WTC11 (cell line): ENCODE measurements at places on chromosomes 4 and X.
A peak's percentile ranks its signal among the peaks of the same experiment; 100 is the strongest.

- DNase-seq = no peak
Measured at GRCh38 chr4:129901205-129901604, 805.3 kb downstream of the C4orf33 start.

DNA sequence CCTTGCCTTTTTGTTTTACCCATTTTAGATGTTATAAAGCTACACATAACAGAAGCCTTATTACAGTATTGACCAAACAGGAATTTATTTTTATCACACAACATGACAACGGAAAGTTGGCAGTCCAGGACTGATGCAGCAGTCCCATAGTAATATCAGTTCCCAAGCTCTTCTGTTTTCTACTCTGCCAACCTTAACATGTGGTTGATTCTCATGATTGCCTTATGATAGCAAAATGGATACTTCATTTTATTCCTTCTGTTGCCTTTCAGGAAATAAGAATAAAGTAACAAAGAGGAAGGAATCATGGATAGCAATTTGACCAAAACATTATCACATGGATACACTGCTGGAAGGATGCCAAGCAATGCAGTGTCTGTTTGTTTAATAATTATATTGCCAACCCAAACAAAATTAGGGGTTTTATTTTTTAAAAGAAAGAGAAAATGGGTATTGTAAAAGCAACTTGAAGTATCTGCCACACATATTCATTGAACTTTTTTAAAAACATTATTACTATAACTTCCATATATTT, 275.7 kb downstream of the STPG2 start:
- DNase-seq = no peak

DNA sequence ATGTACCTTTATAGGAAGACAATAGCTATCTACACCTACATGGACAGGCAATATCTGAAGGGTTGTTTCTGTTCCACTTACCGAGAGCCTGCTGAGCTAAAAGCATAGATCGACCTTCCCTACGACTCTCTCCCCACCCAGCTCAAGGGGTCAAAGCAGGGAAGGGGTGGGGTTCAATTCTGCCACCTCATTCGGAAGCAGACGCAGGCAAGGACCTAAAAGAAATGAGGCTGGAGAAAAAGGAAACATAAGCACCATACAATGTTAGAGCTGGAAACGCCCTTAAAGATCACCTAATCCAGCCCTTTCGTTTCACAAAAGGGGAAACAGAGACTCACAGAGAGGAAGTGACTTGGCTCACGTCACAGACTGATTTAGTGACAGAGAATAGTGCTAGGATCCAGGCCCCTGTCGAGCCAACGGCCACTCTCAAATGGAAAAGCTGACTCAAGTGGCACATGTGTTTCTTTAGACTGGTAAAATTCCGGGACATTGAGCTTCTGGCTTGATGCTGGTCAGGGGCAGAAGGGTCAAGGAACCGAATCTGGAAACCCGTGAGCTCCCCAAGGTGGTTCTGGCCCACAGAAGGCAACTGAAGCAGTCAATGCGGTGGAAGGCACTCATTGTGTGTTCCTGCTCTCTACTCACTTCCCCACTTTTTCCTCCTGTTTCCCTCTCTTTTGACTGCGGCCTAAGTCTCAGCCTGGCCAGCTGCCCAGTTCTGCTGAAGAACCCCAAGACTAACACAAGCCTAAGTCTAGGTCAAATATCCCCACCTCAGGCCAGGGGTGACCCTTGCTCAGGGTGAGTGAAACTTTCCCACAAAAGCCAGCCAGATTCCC, 7.5 kb downstream of the SEPTIN6 start:
- no peak for DNase-seq

GRCh38 chrX:133677123-133678063, 262.1 kb upstream of the GPC4 start:
- DNase-seq = no peak

DNA sequence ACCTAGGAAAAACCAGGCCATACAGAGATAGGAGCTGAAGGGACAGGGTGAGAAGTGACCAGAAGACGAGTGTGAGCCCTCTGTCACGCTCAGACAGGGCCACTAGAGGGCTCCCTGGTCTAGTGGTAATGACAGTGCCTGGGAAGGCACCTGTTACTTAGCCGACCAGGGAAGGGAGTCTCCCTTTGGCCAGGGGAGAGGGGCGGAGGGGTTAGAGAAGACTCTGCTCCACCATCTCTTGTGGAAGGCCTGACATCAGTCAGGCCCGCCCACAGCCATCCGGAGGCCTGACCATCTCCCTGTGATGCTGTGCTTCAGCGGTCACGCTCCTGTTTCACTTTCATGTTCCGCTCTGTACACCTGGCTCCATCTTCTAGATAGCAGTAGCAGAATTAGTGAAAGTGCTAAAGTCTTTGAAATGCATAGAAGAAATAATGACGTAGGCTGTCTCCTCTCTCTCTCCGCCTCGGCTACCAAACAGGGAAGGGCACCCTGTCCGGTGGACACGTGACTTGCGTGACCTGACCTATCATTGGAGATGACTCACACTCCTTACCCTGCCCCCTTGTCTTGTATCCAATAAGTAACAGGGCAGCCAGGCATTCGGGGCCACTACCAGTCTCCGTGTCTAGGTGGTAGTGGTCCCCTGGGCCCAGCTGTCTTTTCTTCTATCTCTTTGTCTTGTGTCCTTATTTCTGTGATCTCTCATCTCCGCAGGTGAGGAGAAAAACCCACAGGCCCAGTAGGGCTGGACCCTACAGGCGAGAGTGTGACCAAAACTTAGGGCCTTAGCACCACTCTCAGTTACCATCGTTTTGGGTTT, 26.7 kb downstream of the HTT-AS start:
- DNase-seq = peak; percentile 87

- no peak for DNase-seq
Measured at GRCh38 chr4:102399021-102399420, 53.7 kb upstream of the SLC39A8 start.

DNA sequence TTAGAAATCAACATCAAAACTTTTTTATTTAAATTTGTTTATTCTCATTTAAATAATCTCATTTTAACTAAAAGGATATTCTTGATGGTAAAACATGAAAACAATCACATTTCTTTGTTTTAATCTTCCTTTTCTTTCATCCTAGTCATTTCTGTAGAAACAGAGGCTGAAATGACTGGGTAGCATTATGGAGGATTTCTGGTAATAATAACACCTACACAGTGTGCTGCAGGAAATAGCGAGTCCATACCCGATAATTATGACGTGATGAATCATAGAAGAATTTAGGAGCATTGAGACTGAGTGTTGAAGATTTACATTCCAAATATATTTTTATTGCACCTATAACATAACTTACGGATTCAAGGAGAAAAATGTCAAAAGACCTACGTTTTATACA, 31.4 kb upstream of the BBS12 start:
- DNase-seq = no peak

GRCh38 chr4:14196131-14196530, 568.6 kb upstream of the BOD1L1 start:
- peak; percentile 71 for DNase-seq

DNA sequence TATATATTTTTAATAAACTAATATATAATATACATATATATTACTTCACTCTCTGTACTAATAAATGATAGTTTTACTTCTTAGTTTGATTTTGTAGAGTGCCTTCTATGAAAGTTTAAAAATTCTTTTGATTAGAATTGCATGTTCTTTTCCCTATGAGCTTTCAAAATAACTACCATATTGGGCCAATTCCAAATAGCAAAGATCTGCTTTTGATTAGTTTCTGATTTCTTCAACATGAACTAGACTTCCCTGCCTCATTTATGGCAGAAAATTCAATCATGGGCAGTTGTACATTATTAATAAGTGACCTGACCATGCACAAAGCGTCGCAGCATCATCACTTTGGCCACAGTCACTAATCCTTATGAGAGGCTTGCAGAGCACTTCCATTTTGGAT, 48.9 kb upstream of the TEX13A start:
- DNase-seq = no peak

GRCh38 chr4:100147198-100147597, 43.1 kb downstream of the DDIT4L start:
- DNase-seq = no peak

DNA sequence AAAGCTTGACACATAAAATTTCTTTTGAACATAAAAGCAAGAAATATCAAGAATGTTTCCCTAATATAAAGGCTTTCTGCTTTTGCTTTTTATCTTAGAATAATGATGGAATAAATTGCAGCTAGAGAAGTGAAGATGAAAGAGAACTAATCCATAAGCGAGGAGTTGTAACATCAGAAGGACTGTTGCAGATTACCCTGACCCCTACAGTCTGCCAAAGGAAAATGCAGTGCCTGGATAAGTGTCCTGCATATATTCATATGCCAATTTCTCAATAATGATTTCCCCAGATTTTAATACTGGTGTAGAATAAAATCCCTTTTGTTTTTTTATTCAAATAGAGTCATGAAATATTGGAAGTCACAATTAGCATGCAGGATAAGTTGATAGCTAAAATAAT, 115.9 kb downstream of the MAGEC2 start:
- no peak for DNase-seq

GRCh38 chr4:141810712-141811375, 174.5 kb downstream of the IL15 start:
- DNase-seq = no peak

- peak; percentile 50 for DNase-seq
Measured at GRCh38 chrX:17788439-17788838, 51.1 kb downstream of the SCML1 start.

DNA sequence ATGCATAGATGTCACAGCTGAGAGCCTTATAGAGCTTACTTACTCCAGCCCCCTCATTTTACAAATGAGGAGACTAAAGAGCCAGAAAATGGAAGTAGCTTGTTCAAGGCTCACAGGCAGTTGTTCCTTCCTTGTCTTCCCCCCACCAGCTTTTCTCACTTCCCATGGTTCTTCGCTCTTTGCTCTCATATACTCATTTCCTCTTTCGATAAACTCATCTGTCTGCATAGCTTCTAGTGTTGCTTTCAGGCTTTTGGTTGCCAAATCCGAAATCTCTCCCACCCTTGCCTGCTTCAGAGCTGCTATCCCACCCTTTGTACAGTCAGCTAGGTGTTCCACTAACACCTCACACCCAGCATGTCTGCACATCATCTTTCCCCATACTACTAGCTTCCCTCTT, 25.0 kb upstream of the GJB1 start:
- no peak for DNase-seq

DNA sequence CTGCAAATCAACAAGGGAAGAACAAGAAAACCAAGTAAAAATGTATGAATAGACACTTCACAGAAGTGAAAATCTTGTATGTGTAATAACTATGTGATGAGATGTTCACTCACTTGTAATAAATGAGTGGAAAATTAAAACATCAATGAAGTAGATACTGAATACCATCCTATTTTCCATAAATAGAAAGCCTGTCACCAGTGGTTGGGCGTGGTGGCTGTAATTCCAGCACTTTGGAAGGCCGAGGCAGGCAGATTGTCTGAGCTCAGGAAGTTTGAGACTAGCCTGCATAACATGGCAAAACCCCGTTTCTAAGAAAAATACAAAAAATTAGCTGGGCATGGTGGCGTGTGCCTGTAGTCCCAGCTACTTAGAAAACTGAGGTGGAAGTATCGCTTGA, 53.5 kb upstream of the SOD3 start:
- DNase-seq = no peak

DNA sequence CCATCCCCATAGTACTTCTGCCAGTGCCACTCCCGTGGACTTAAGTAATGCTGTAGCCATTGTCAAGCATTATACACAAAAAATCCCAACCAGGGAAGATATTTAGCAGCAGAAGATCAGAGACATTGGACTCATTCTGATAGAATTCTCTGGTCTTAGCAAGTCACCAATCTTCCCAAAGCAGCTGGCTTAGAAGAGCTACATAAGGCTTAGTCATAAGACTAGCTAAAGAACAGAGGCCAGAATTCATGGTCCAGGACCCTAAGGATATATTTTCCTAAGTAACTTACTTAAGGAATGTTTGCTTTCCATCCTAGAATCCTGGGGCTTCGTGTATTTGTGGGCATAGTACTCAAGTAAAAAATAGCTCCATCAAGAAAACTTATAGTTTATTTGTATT, 100.3 kb upstream of the SLIT2 start:
- DNase-seq = no peak

GRCh38 chr4:10673817-10674369, 10.7 kb downstream of the CLNK start:
- DNase-seq = no peak

- DNase-seq = no peak
Measured at GRCh38 chrX:10054396-10054795, 87.2 kb downstream of the CLDN34 start.

DNA sequence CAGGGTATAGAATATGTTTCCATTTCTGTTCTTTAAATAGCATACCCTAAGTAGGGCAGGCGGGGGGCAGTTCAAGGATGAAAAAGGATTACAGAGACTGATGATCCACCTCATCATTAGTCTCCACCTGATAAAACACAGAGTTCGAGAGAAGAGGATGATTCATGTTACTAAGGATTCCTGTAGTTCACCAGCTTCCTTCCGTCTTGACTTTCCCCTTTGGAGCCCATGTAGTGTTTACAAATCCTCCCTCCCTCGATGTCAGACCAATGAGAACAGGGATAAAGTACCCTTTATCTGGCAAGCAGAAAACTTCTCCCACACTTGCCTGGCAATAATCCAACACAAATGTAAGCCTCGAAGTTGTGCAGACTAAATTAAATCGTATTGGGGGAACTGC, 526.3 kb upstream of the FAM241A start:
- DNase-seq = no peak

- no peak for DNase-seq
Measured at GRCh38 chrX:72430405-72430968, 124.8 kb upstream of the CITED1 start.

DNA sequence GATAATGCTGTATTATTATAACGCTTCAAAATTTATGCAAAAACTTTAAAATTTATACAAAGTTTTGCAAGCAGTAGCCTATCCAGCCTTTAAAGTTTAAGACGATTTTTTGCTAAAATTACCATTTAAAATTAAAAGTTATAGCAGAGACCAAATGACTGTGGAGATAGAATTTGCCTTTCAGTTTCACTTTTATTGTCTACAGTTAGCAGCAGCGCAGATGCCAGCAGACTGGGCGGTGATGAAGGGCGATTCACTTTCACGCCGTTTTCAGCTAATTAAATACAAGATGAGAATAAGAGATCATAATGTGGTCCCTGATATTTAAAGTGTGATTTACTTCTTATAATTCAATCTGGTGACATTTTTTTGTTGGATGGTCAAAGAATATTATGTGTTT, 1381.5 kb upstream of the ADGRL3 start:
- no peak for DNase-seq

DNA sequence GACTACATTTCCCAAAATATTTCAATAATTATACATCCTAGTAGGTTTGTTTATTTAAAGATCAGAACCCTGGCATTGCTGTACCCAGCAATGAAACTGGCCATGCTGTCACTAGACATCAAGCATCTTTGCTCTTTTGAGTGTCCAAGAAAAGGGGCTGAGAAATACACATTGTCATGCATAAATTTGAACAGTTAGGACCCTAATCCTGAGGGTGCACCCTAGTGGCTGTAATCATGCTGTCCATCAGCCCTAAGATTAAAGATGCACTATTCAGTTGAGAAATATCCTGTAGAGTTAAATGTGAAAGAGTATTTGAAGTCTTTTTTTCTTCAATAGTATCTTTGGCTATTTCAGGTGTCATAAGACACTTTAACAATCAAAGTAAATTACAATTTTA, 108.8 kb downstream of the NFKB1 start:
- no peak for DNase-seq

GRCh38 chr4:125187226-125188176, 127.3 kb upstream of the FAT4 start:
- DNase-seq = no peak
